G401 (cell line): ENCODE measurements at places on chromosomes 3 and 15. TPM values are rescaled to one million over a fixed set of nuclear protein-coding genes. Genes with fewer than 3 reads are reported as not detected.
A peak's percentile ranks its signal among the peaks of the same experiment; 100 is the strongest.

PLA2G4D gene
- total RNA-seq: 0.43 and 0.61 TPM in 2 replicates

GRCh38 chr15:74402873-74403587 is 30.7 kb downstream of the SEMA7A start:
- no peak for DNase-seq

GRCh38 chr15:69388260-69388705 is 25.9 kb upstream of the KIF23 start:
- DNase-seq: peak; percentile 34

- DNase-seq: no peak
These were observed 29.4 kb upstream of the MCCC1 start for GRCh38 chr3:183128709-183129108.

PPARG gene
- not detected in 2 replicates for total RNA-seq

MESP2 gene
- not detected in 2 replicates for total RNA-seq

GRCh38 chr3:38232701-38233100 is 32.9 kb upstream of the SLC22A13 start:
- no peak for DNase-seq

BAHD1 gene
- total RNA-seq: 33.8 and 37.2 TPM in 2 replicates

- DNase-seq: no peak
These were observed 10.4 kb upstream of the CLPX start for GRCh38 chr15:65195548-65195923.

- no peak for DNase-seq
These were observed 46.9 kb upstream of the SLC7A14 start for GRCh38 chr3:170632780-170633179.

DUOXA2 gene
- not detected in 2 replicates for total RNA-seq

RBP2 gene
- total RNA-seq: not detected in 2 replicates

GMPS gene
- 23.4 and 35.9 TPM in 2 replicates for total RNA-seq

ANKRD34C gene
- not detected in 2 replicates for total RNA-seq

GRCh38 chr3:172071780-172072330 is 32.5 kb downstream of the FNDC3B start:
- no peak for DNase-seq

- no peak for DNase-seq
These were observed 699.8 kb downstream of the NR2F2 start for GRCh38 chr15:97030251-97030650.

CD200R1 gene
- total RNA-seq: not detected in 2 replicates

CLCN2 gene
- total RNA-seq: 6.7 and 10.7 TPM in 2 replicates

GRCh38 chr3:49903451-49904424 is at the start of gene MST1R:
Gene MST1R, minus strand, starts transcription at chr3:49903873. Its CDS starts 264 bp downstream, at chr3:49903609.
- no peak for DNase-seq

GRCh38 chr3:134477002-134477401 is 8.8 kb downstream of the ANAPC13 start:
- no peak for DNase-seq

GRCh38 chr3:128195369-128195768 is 42.1 kb downstream of the EEFSEC start:
- no peak for DNase-seq

ENTPD3 gene
- total RNA-seq: not detected in 2 replicates

DNA sequence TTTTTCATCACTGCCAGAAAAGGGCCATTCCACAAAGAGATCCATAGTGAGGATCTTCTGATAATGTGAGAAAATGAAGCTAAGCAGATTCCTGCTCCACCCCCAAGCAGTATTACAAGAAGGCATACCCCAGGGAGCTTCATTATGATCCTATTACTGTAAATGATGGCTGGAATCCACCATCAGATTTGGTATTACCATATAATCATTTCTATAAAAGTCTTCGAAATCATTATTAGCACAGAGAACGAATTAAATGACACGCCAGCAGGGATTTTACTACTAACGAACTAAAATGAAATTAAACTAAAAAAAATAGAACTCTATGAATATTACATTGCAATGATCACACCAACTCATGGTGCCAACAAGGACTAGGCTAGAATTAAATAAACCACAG is 24.4 kb downstream of the TRIM42 start:
- no peak for DNase-seq

GRCh38 chr3:73056014-73056844 is 5.2 kb upstream of the EBLN2 start:
- DNase-seq: peak; percentile 65

CCR9 gene
- total RNA-seq: not detected in 2 replicates
